Hematopoietic multipotent progenitor cell treated with erythropoietin and hydrocortisone succinate and interleukin-3 and kit ligand, for 8 days (in vitro differentiated cells): ENCODE measurements at places on chromosomes 3 and 15.
A peak's percentile ranks its signal among the peaks of the same experiment; 100 is the strongest.

- DNase-seq = no peak
Observed at GRCh38 chr3:50241163-50241562, 5.2 kb downstream of the GNAI2 start.

DNA sequence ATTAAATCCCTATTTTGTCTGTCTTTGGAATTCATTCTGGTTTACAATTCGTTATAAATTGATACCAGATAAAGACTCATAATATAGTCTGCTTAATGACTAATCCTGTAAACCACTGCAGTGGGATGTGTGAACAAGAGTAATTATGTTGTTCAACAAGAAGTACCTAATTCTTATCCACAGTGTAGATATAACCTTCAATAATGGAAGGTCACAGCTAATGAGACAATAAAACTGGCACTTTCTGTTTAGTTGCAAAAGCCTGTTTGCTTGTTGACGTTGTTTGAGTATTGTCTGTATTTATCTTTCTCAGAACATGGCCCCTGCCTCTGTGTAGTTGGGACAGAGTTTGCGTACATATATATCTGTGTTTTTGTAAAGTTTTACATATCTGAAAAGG, 26.7 kb downstream of the PIAS1 start:
- no peak for DNase-seq

DNA sequence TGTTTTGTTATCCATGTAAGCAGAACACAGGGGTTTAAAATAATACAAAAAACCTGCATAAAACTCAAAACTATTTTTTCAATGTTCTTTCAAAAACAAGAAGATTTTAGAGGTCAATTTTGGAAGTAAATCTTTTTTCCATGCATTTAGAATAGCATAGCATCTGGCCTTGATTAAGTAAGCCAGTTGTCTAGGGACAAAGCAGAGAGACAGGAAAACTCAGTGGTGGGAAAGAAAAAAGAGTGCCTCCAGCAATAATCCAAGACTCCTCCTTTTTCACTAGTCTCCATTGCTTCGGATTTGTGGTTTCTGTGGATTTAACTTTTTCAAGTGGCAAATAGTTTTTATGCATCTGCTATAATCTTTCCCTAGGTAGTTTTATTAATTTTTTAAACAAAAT, 88.9 kb downstream of the SUCNR1 start:
- DNase-seq = no peak

GRCh38 chr3:51400166-51400565, 9.1 kb downstream of the RBM15B start:
- DNase-seq = no peak

GRCh38 chr3:190089711-190090110, 31.0 kb downstream of the P3H2 start:
- no peak for DNase-seq

GRCh38 chr3:190385731-190386688, 2.0 kb upstream of the CLDN16 start:
- no peak for DNase-seq

- DNase-seq = no peak
Observed at GRCh38 chr3:52487788-52488691, 7.1 kb upstream of the STAB1 start.

DNA sequence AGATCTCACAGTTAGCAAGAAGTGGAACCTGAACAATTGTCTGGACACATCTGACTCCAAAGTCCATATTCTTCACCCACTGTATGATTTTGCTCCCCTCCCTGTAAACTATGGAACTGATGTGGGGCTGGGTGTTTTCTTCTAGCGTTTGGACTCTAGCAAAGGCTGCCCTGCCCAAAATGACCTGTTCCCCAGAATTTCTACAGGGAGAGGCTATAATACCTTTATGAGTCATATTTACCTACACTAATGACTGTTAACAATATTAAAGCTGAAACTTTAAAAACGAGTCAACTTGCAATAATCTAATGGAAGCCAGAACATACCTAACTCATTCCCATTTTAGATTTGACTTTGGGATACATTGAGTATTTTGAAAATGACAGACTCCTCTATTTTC, 531.2 kb upstream of the CFAP20DC start:
- DNase-seq = no peak

- DNase-seq = no peak
Observed at GRCh38 chr3:98787181-98787580, 24.0 kb downstream of the ST3GAL6 start.

DNA sequence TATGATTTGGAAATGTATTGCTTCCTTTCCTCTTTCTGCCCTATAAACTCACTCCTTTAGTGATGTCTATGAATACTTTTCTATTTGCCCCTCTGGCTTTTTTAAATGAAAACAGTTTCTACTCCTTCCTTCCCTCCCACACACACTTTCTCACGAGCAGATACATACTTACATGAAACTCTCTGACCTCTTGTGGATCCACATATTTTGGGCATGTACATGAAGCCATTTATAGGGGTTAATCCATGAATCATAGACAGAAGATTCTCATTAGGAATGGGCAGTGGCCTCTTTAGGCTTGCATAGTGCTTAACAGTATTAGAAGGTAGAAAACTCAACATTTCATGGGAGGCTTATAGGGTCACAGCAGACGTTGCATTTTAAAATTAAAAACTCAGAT, 24.8 kb downstream of the ANAPC13 start:
- DNase-seq = no peak

GRCh38 chr3:87363721-87364120, 87.3 kb upstream of the POU1F1 start:
- no peak for DNase-seq

DNA sequence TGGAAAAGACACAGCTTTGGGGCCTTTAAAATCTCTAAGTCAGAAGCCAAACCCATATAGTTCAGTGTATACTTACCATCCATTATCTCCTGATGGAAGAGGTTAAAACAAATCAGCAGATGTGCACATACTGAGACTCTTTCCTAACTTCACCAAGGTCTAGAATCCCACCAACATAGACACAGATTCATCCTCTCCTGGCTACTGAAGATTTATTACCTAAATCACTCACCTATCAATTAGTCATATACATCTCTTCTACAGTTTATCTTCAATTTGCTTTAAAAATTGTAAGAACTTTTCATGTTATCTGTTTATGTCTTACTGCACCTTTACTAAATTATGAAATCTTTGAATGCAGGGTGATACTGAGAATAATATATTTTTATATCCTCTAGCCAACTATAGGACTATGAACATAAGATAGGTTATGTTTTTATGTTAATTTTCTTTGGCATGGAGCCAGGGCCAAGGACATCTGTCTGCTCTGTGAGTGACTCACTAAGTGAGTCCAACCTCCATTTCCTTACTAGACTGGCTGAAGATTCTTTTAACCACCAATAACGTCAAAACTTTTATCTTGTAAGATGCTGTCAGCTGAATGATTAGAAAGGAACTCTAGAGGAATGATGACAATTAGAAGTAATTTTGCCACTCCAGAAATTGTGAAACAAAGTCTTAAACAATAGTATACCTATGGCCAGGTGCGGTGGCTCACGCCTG, 397.6 kb downstream of the FOXP1 start:
- DNase-seq = peak; percentile 73

- DNase-seq = no peak
Observed at GRCh38 chr3:57600195-57600594, 3.1 kb upstream of the ARF4 start.

DNA sequence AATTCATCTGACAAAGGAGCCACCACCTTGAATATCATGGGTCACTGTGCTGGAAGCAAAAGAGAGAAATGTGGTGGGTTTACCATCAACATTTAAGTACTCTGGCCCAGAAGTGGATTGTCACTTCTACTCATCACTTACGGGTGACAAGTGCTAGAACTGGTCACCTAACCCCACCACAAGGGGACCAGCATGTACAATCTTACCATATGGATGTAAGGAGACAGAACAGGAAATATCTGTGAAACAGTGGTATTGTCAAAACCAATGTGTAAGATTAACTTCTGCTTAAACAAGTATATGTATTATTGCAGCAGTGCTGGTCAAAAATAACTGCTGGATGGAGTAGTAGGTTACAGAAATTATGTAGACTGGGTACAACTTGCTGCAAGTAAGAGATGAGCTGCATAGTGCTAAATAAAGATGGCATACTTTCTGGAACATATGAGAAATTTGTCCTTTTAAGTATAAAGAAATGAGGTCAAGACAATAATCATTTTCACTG, 171.8 kb downstream of the POTEB3 start:
- DNase-seq = no peak

- DNase-seq = no peak
Observed at GRCh38 chr15:47951781-47952180, 169.0 kb upstream of the SLC24A5 start.

DNA sequence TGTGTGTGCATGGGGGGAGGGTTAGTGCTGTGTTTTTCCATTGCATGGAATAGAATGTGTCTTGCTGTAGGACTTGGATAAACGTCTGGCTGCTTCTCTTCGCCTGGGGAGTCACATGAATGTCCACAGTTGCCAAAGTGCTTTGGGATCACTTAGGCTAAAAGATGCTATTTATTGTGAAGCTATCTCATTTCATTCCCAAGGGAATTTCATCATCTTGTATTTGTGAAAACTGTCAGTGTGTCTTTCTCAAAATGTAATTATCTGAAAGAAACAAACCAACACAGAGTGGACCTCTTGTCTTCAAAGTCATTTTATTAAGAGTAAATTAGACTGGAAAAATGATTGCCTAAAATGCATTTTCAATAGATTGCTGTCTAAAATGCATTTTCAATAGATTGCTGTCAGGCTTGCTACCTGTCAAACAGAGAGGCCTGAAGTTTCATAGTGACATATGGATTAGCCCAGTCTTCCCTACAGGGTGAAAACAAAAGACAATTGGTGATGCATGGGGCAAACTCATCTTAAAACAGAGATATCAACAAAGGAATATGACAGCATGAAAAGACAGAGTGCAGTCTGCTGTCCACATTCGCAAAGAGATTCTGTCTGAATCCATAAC, 117.1 kb upstream of the GOLIM4 start:
- no peak for DNase-seq

DNA sequence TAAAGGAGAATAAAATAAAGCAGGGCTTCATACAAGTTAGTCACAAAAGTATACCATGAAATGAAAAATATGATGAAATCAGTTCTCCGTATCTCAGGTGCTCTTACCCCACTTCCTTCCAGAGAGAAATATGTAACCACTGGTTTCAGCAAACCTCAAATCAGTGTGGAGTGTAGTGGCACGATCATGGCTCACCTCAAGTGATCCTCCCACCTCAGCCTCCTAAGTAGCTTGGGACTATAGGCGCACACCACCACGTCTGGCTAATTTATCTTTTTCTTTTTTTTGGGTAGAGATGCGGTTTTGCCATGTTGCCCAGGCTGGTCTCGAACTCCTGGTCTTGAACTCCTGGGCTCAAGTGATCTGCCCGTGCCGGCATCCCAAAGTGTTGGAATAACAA, 24.2 kb downstream of the DENND4A start:
- DNase-seq = no peak

- no peak for DNase-seq
Observed at GRCh38 chr15:77356305-77356704, 63.6 kb downstream of the PEAK1 start.

- no peak for DNase-seq
Observed at GRCh38 chr15:98070137-98070536, 109.6 kb downstream of the ARRDC4 start.

GRCh38 chr3:120855665-120856437, 52.2 kb upstream of the STXBP5L start:
- DNase-seq = no peak

GRCh38 chr3:186380622-186381380, 18.8 kb upstream of the DGKG start:
- DNase-seq = no peak

DNA sequence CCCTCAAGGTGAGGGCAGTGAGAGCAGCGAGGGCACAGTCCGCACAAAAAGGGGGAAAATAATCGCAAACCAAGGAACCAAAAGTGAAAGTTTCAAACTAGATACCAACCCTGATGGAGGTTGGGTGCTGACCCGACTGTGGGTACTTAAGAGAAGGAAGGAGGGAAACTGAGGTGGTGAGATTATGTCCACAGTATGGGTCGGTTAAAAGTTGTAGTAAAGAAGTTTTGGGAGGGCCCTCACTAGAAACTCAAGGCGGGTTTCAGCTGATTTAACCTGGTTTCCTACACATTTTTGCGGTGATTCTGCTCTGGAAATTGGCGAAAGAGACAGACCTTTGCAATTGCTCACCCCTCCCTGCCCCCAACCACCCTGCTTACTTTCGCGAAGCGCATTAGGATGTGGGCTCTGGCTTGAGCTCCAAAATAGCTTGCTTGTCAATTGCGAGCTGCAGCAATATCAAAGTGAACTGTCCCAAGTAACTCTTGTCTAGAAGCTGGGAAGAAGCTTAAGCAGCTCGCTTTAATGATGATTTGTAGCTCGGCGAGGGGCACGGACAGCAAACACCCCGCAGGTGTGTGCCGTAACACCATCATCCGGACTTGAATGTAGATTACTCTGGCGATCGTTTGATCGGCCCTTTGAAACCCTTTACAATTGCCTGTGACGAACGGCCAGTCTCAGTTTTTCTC, 15.8 kb downstream of the SOX2 start:
- DNase-seq = no peak

DNA sequence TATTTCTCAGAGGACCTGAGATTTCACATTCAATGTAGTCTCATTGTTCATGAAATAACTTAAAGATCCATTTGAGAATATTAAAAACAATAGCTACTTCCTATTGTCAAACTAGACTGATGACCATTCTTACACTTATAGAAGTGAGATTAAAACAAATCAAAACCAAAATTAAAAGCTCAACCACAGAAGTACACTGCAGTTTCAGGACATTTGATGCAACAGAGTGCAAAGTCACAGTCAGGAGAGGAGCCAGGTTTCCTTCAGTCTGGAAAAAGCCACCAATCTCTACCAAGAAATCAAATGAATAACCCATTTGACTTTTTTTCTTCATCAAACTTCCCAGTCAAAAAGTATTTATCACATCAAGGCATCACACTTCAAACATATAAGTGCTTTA, 5.5 kb downstream of the CCPG1 start:
- no peak for DNase-seq

DNA sequence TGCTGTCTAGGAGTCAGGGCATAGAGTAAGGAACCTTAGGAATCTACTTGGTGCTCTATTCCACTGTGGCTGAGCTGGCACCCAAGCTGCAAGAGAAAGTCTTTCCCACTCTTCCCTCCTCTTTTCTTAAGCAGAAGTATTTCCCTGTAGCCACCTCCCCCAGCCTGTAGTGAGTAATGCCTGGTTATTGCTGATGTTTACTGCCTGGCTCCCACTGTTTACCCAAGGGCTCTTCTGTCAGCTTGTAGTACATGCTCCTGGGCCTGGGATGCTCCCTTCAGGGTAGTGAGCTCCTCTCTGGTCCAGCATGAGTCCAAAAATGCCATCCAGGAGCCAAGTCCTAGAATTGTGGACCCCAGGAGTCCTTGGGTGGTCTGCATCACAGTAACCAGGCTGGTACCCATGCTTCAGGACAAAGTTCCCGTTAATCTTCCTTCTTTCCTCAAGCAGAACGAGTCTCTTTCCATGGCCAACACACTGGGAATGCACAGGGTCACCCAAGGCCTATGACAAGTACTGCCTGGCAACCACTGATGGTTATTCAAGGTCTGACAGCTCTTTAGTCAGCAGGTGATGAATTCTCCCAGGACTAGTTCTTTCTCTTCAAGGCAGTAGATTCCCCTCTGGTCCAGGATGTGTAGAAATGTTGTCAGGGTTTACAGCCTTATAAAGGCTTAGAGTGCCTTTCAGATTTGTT, 17.6 kb downstream of the GALK2 start:
- no peak for DNase-seq
